ENCODE measurements at places on chromosomes 6 and 20. TPM values are rescaled to one million over a fixed set of nuclear protein-coding genes. Genes with fewer than 3 reads are reported as not detected.
A peak's percentile ranks its signal among the peaks of the same experiment; 100 is the strongest.

DNA sequence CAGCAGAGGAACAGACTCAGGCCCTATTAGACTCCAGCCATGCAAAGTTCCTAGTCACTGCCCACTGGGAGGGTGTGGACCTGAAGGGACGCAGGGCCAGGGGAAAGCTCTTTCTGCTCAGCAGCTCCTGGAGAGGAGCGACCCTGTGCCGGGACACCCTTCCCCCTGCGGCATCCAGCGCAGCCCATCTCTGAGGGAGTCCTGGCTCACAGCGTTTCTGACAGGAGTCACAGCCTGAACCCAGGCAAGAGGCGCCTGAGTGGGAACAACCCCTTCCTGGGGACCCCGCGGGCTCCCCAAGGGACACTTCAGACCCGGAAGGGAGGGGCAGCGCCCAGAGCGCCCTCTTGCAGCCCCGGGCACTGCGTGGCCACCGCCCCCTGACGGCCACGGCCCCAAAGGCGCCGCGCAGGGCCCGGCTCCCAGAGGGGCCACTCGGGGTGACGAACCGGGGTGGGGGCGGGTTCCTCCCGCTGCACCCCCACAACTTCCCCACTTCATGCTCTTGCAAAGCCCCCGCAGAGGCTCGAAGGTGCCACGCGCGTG lies 862 bp downstream of the UCKL1 start:
- no peak for DNase-seq
- H3K4me1 ChIP-seq, result peaks cover 68% of the 10 kb centered on the region
- H3K36me3 ChIP-seq, result peaks cover 16% of the 10 kb centered on the region
- H3K27ac ChIP-seq, result peak overlapping the region; percentile 90

- no peaks in the 10 kb centered on the region for H3K4me1 ChIP-seq
- no peaks in the 10 kb centered on the region for H3K27me3 ChIP-seq
- H3K27ac ChIP-seq, result no peak overlapping the region
- DNase-seq, result no peak
- no peaks in the 10 kb centered on the region for H3K36me3 ChIP-seq
- no peak overlapping the region for H3K4me3 ChIP-seq
These were observed 48.3 kb upstream of the TRAF3IP2 start for GRCh38 chr6:111653979-111654378.

DNA sequence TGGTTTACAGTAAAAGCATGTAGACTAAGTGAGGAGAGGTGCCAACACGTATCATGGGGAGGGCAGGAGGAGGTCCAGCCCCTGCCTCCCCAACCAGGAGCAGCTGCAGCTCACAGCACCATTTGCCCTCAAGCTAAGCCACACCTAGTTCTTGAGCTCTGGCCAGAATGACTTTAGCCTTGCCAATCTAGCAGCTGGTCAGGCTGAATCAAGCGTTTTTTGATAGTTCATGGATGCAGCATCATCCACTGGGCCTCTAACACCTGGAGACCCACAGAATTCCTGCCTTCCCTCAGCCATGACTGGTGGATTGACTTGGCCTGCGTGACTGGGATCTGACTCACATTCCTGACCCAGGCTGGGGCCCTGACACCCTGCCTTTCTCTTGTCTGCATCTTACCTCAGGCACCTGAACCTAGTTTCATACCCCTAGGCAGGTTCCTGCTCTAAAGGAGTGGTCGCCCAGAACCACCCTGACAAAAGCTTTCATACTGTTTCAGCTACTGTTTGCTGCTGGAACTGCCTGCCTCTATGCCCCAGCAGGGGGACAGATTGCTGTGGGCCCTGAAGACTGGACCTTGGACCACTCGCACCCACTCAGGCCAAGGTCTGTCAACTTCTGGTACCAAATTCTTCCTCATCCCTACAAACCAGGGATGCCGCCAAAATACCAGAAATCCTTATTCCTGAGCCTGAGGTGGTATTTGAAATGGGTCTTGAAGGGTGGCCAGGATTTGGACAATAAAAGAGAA lies 122.3 kb downstream of the QRSL1 start:
- H3K27me3 ChIP-seq, result no peaks in the 10 kb centered on the region
- H3K4me3 ChIP-seq, result no peak overlapping the region
- H3K36me3 ChIP-seq, result no peaks in the 10 kb centered on the region
- no peak for DNase-seq

DNA sequence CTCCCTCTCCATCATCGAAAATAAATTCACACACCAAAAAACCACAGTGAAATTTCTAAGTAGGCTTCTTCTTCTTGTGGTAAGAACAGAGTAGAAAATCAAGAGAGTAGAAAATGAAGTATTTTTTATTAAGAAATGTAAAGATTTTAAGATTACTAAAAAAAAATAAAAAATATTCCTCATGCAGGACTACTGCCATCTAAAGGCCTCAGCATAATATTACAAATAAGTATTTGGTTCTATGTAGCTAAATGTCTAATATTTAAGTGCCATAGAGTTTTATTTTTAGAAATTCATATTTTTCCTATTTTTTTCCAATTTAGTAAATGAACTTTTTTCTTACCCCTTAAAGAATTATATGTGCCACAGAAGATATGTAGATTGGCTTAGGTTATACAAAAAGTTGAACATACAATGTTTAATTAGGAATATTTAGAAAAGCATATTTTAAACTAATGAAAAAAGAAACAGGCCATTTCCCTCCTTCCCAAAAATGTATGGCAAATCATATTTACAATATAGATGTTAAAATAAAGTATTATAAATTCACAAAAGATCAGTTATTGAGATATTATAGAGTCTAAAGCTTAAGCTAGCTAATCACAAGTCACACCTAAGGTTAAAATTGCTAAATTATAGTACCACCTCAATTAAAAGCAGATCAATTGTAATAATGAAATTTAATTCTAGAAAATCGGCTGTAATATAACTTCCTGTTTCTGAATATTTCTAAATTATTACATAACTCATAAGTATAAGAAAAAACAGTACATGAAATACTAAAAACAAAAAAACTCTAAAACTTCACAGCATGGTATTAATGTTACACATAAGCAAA lies 3.5 kb upstream of the NT5DC1 start:
- H3K36me3 ChIP-seq, result no peaks in the 10 kb centered on the region
- no peaks in the 10 kb centered on the region for H3K27me3 ChIP-seq
- H3K27ac ChIP-seq, result no peak overlapping the region
- DNase-seq, result no peak

The GTSF1L gene
- not detected for polyA plus RNA-seq

- no peaks in the 10 kb centered on the region for H3K27me3 ChIP-seq
- H3K36me3 ChIP-seq, result no peaks in the 10 kb centered on the region
- no peak overlapping the region for H3K4me3 ChIP-seq
- DNase-seq, result no peak
- no peak overlapping the region for H3K27ac ChIP-seq
These were observed 259.6 kb upstream of the PLN start for GRCh38 chr6:118288355-118289124.

Data from sigmoid colon (tissue), 7 donors.